ENCODE measurements at places on chromosomes 5 and 9.

DNA sequence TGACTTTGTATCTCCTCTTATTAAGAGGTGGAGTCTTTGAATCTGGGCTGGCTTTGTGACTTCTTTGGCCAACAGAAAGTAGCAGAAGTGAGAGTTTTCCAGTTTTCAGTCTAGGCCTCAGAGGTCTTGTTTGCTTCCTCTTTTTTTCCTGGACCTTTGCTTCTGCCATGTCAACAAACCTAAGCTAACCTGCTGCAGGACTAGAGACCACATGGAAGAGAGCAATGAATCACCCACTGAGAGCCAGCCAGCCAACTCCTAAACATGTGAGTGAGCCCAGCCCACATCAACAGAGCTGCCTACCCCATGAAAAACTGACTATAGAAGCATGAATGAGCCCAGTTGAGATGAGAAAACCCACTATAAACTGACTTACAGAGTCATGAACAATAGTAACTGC, 29.9 kb downstream of the MRPL22 start:
- no peak for DNase-seq

GRCh38 chr9:99054581-99054980, 50.3 kb upstream of the TGFBR1 start:
- no peak for DNase-seq

DNA sequence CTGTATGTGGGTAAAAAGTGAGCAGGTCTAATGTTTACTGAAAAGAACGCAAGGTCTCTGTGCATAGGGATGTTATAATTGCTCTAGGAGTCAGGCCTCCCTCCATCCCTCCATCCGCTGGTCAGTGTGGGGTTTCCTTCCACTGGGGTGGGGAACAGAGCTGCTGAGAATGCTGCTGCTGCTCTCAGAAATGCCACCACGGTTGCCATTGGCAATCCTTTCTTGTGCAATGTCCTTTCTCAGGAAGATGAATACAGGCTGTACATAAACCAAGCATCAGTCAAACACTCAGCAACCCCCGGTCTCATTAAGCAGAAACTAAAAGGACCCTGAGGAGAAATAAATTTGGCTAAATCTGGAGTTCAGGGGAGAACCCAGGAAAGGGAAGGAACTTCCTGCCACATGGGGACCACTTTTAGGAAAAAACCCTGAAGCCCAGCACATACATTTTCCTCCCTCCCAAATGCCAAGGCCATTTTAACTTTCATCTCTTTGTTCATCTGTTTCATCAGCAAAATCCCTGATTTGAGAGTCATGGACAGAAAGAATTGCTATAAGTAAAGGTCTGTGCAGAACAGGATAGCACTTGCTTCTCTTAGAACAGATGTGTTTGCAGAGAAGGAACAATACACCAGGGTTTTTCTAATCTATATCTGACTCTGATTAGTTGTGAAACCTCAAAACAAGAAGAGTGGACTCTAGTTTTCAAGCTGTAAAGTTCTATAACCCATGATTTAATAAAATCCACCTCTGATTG, 70.4 kb upstream of the SLC1A3 start:
- DNase-seq = no peak

DNA sequence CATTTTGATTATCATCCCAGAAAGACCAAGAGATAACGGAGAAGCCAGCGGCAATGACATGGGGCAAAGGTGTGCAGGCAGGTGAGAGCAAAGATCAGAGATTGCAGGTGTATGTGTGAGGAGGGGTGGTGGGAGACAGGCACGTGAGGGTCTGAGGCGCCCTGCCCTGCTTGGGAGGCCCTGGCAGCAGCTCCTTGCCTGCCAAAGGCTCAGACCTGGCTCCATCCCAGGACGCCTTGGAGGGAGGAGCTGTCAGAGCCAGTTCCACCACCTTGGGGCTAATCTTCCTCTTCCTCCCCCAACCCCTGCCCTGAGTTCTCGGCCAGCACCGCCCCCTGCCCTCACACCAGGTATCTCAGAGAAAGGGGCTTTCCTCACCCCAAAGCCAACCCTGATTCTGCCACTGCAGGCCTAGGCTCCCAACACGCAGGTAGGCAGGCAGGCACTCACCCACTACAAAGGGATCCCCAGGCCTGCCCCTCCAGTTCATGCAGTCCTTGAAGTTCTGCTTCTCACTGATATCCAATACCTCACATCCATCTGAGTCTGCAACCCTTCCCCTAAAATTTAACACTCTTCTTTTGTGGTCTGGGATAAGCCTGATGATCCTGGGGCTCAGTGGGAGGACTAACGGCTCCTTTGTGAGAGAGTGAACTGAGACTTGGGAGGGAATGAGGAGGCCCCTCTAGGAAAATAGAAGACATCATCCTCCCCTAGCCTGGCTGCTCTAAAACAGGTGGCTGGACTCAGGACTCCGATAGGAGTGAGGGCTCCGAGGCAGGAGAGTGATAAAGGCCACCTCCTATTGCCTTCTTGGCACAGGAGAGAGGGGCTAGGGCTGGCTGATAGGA, 1.8 kb downstream of the AQP3 start:
- no peak for DNase-seq

DNA sequence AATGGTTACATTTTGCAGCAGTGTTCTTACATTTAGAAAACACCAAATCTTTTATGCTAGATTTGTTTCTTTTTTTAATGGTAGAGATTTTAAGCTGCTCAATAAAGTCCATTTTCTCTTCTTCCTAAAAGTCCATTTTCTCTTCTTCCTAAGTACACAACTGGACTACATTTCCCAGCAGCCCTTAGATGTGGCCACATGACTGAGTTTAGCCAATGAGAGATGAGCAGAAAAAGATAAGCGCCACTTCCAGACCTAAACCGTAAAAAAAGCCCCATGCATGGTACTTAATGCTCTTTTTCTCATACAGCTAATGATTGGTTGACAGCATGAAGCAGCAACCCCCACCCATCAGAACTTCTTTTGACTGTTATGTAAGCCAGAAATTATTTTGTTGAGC, 206.7 kb downstream of the FAM114A2 start:
- DNase-seq = no peak

GRCh38 chr5:116145416-116145815, 60.6 kb downstream of the COMMD10 start:
- DNase-seq = no peak

GRCh38 chr5:158644301-158644700, 455.4 kb downstream of the EBF1 start:
- no peak for DNase-seq

DNA sequence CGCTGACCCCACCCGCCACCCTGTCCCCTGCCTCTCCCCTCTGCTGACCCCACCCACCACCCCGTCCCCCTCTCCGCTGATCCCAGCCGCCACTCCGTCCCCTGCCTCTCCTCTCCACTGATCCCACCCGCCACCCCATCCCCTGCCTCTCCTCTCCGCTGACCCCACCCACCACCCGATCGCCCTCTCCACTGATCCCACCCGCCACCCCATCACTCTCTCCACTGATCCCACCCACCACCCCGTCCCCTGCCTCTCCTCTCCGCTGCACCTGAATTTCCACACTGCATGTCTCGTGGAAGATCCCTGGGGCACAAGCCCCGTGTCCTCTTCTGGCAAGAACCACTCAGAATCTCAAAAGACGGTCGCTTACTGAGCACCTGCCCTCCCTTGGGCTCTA, 53.4 kb upstream of the OLFM1 start:
- DNase-seq = no peak

DNA sequence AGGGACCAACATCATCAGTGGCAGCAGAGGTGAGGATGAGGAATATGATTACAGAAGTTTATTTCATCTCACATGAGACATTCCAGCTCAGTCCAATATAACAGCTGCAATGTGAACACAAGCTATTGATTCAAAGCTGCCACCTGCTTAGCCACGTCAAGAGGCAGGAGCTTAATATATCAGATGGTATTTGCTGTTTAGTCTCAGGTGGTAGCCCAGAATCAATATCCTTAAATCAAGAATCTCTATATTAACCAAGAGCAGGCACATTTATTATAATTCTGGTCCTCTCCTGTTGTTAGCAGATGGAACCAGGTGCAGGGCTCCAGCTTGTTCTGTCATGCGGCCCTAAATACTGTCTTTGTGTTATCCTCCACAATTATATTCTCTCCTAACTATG, 431.6 kb downstream of the ICE1 start:
- no peak for DNase-seq

- no peak for DNase-seq
These were observed 65.6 kb downstream of the ANKRD55 start for GRCh38 chr5:56167519-56167918.

- no peak for DNase-seq
These were observed 1.9 kb downstream of the HDAC3 start for GRCh38 chr5:141634720-141635119.

GRCh38 chr9:93665637-93666438, 89.5 kb downstream of the PHF2 start:
- no peak for DNase-seq

DNA sequence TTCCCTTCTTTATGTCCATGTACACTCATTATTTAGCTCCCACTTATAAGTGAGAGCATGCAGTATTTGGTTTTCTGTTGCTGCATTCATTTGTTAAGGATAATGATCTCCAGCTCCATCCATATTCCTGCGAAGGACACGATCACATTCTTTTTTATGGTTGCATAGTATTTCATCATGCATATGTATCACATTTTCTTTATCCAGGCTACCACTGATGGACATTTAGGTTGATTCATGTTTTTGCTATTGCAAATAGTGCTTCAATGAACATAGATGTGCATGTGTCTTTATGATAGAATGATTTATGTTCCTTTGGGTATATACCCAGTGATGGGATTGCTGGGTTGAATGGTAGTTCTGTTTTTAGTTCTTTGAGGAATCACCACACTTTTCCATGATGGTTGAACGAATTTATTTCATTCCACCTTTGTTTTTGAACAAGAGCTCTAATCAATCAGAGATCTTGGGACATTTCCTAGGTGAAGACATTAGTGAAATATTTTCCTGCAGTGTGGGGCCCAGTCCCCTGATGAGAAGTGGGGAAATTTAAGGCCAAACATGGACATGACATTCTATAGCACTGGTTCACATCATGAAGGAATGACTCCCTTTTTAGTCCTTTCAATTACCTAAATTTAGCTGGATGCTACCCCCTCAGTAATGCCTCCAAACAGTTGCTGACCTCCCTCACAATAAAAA, 7.1 kb upstream of the TEX48 start:
- DNase-seq = no peak

Data from activated CD4-positive, alpha-beta T cell treated with anti-CD3 and anti-CD28 coated beads for 24 hours (primary cell).